Myometrial cell (primary cell): ENCODE measurements at places on chromosomes 4 and X. TPM values are rescaled to one million over a fixed set of nuclear protein-coding genes. Genes with fewer than 3 reads are reported as not detected.

Gene TEX13D
- total RNA-seq, result not detected in 2 replicates

Gene PPP1R2C
- not detected in 2 replicates for total RNA-seq

Gene PLP1
- 1.8 TPM in 1 of 2 replicates, not detected in the other for total RNA-seq

Gene SPIN2B
- 2.6 and 7.6 TPM in 2 replicates for total RNA-seq

Gene CYLC1
- not detected in 2 replicates for total RNA-seq

Gene FIP1L1
- total RNA-seq, result 26.8 and 34.2 TPM in 2 replicates

Gene IQSEC2
- 17.2 and 21.0 TPM in 2 replicates for total RNA-seq
